Stimulated activated CD8-positive, alpha-beta memory T cell treated with anti-CD3 and anti-CD28 coated beads, Interleukin-7, amount 100 ng/mL, for 1 hour (primary cell): ENCODE measurements at places on chromosomes 1 and 21.
A peak's percentile ranks its signal among the peaks of the same experiment; 100 is the strongest.

DNA sequence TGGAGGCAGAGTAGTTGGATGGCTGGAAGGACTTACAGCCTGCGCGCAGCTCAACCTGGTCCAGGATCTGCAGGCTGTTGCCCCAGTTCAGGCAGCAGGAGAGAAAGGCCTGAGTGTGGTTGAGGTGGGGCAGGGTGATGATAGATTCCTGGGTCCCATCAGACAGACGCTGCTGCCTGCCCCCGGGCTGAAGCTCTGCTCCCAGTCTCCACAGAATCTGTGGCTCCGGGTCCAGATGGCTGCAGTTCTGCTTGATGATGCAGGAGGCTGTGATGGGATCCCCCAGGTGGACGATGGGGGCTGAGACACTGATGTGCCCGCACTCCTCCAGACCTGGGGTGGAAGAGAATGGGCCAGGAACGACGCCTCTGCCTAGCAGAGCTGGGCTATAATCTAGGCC lies 7.4 kb downstream of the CSF3R start:
- DNase-seq: no peak

GRCh38 chr1:50156241-50157010 lies 47.7 kb downstream of the ELAVL4 start:
- no peak for DNase-seq

- no peak for DNase-seq
These were observed 346.2 kb downstream of the BARHL2 start for GRCh38 chr1:90370686-90371447.

DNA sequence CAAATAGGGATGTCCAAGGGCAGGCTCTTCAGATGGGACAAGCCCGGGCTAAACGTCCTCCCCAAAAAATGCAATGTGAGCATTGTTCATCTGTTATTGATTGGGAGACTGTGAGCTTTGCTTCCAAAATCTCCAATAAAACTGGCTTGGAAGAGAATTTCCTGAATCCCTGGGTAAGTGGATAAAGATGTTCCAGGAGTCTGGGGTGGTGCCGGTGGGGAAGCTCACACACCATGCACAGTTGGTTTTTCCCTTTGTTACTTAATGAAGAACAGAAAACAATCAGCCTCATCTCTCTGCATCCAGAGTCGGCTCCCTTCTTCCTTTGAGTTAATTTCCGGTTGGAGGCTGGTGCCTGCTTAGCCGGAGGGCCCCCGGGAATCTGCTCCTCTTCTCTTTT lies 72.1 kb upstream of the ZBTB40 start:
- no peak for DNase-seq

- DNase-seq: no peak
These were observed 9.4 kb downstream of the LDLRAD2 start for GRCh38 chr1:21821385-21822019.

- no peak for DNase-seq
These were observed 36.5 kb downstream of the FOXJ3 start for GRCh38 chr1:42298520-42298919.

GRCh38 chr1:117585086-117585485 lies 20.8 kb upstream of the TENT5C start:
- no peak for DNase-seq

GRCh38 chr1:107673006-107673405 lies 292.0 kb downstream of the VAV3 start:
- no peak for DNase-seq

DNA sequence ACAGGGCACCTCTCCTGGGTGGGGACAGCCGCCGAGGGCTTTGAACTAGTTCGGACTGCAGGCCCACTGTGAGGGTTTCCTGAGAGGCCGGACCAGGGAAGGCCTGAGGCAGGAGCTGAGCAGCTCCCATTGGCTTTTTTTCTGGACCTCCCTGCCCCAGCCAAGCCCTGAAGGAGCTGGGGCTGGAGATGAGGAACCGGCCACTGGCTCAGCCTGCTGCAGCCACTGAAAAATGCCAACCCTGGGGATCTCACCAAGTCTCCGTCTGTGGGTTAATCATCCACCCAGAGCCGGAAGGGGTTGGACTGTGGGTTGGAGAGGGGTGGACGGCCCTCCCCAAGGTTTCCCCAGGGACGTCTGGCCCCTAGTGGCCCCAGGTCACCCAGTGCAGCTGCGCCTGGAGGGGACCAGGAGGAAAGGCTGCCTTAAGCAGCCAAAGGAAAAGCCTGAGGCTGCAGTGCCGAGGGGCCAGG lies 2.5 kb downstream of the VWA1 start:
- DNase-seq: no peak

GRCh38 chr1:245986404-245987218 lies 520.5 kb downstream of the SMYD3 start:
- DNase-seq: no peak

- DNase-seq: no peak
These were observed 19.0 kb upstream of the ABCG1 start for GRCh38 chr21:42199868-42200463.

DNA sequence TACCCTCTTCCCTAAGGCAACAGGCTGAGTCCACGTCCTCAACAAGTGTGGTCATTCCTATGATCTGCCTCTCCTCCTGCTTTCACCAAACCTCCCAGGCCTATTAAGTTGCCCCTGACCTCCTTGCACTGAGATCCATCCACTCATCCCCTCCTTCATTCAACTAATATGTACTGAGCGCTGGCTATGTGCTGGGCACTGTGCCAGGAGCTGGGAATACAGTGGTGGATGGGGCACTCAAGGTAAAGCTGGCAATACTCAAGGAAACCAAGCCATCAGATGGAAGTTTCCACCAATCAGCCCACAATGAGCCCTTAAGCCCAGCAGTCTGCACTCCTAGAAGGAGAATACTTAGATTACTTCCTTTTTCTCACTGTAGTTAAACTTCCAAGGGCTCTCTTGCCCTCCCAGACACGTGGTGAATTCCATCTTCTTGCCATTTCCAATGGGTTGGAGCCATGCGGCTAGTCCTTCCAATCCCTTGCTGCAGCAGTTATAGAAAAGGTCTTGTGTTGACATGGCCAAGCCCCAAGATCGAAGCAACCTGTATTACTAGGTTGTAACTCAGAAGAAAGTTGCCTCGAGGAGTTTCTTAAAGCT lies 279.9 kb upstream of the RUNX1 start:
- DNase-seq: no peak

GRCh38 chr1:87435484-87435883 lies 106.8 kb downstream of the LMO4 start:
- no peak for DNase-seq

DNA sequence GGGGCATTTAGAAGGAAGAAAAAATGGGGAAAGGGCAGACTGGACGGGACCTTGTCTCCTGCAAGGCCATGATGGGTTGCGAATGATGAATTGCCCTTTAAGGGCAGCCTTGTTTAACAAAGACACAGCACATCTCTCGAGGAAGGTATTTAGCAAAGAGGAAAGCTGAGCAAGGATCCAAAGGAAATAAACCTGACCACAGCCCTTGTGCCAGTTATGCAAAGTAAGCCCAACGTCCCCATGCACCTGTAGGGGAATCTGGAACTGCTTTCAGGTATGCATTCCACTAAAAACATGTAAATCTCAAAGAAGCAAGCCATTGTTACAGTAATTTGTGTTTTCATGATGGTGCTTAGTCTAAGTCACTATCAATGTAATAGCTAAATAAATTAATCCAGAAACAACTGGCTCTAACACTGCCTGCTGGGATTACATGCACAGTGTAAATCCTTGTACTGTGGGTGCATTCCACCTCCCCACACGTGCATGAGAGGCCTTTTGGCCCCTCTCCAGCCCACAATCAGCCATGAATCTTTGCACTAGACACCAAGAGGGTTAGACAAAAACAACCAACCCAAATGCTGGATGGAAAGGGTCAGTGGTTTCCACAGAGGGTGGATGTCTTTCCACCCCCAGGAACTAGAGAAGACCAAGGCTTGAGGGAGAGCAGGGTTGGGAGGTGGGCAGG lies 228.8 kb upstream of the KAZN start:
- DNase-seq: no peak

GRCh38 chr1:203702130-203702577 lies 62.8 kb upstream of the LAX1 start:
- peak; percentile 51 for DNase-seq

DNA sequence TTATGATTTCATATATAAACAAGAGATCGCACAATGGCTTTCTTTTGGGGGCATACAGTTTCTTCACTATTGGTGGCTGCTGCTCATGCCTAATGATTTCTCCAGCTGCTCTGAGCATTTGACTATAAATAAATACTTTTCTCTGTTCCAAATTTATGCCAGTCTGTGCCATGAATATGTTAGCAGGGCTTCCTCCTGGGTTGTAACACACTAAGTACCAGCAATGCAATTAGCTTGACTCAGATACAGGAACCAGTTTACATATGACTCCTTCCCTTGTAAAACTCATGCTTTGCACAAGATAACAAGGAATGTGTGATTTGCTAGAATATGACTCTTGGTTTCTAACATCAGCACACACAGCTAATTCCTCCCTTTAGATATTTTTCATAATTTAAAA lies 1629.7 kb downstream of the NCAM2 start:
- no peak for DNase-seq

GRCh38 chr1:75908717-75909152 lies 23.5 kb downstream of the ASB17 start:
- no peak for DNase-seq

DNA sequence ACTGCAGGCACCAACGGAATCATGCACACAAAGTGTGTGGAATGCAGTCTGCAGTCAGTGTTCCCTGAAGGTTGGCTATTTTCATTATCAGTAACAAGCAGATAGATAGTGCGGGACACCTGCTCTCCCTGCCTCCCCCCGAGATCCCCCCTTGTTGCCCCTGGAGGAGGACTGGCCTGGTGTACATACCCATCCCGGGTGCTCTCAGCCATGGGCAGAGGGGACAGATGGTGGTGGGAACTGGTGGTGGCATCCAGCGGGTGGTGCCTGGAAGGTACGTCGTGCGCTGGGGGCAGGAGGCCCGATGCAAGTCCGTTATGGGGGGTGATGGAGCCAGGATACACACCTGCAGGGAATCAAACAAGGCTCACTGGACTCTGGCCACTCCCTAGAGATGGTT lies 55.2 kb downstream of the DMRTB1 start:
- no peak for DNase-seq

- no peak for DNase-seq
These were observed 15.5 kb downstream of the DEGS1 start for GRCh38 chr1:224198572-224198971.

DNA sequence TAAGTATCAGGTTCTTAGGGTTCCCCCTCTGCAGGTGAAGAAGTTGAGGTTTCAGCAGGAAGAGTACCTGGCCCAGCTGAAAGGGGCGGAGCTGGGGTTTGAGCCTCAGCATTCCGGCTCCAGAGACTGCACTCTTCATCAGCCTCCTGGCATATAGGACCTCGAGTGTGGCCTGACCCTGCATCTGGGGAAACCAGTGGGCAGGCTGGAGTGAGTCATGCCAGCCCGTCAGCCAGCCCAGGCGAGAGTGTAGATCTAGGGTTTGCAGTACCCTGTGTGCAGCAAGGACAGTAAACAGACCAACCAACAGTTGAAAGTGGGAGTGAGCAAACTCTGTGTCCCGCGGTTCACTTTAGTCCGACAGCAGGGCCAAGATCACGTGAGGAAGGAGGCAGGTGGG lies 14.1 kb downstream of the MFSD2A start:
- DNase-seq: no peak

- DNase-seq: no peak
These were observed 20.7 kb downstream of the UBE2G2 start for GRCh38 chr21:44780767-44781459.

DNA sequence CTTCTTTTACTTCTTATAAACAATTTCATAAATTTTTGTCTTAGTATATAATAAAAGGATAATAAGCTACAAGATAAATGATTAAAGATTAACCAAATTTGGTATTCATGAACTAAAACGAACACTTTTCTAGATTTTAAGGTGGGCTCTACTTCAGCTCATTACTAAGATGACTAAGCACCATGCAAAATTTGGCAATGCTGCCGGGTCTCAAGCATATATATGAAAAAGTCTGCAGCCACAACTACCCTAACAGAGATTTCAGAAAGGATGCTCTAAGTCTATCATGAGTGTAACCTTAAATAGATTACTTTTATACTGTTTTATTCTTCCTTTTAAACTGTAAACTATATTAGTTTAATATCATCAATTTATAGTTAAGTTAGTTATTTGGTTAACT lies 47.8 kb downstream of the BRWD1 start:
- DNase-seq: no peak

- no peak for DNase-seq
These were observed 8.2 kb upstream of the TTLL10 start for GRCh38 chr1:1165485-1165884.

- DNase-seq: no peak
These were observed 32.0 kb downstream of the SLC45A1 start for GRCh38 chr1:8349961-8350360.

- DNase-seq: no peak
These were observed 280.1 kb downstream of the HHAT start for GRCh38 chr1:210608767-210609166.

DNA sequence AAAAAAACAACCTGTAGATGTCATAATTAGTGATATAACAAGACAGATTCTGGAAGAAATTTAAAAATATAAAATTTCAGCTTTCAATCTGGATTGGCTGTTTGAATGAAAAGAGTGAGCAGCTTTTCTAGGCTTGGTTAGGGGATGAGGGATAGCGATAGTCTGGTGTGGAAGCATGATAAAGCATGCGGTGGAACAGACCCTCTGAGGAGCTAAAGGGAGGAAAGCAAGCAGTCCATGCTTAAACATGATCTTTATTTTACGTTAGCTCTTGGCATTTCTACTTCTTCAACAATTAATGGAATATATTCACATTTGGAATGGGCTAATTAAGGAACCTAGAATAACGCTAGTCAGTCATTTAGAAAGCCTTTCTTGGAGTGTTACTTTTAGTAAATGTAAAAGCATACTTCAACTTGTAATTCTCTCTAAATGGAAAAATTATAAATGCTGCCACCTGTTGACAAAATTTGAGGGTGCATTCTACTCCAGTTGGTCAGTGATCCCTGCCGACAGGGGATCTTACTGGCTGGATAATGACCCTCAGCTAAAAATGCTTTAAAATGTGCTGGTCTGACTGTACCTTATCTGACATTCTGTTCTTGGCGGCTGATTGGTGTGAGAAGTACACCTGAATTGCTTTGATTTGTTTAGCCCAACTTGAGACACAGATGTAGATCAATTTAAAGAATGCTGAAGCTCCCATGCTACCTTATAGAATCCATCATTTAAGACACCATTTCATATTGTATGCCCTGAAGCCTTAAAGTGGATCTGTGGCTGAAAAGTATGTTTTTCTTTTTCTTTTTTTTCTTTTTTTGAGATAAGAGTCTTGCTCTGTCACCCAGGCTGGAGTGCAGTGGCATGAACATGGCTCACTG lies 61.2 kb downstream of the AK4 start:
- no peak for DNase-seq

GRCh38 chr1:100580446-100580845 lies 42.5 kb downstream of the GPR88 start:
- no peak for DNase-seq

- no peak for DNase-seq
These were observed 44.1 kb downstream of the S100B start for GRCh38 chr21:46560568-46561444.

- no peak for DNase-seq
These were observed 43.3 kb downstream of the EPRS1 start for GRCh38 chr1:220003015-220003414.
